Activated CD8-positive, alpha-beta memory T cell treated with anti-CD3 and anti-CD28 coated beads, Interleukin-2, amount 50 U/mL, for 4 hours (primary cell): ENCODE measurements at places on chromosomes 4 and X.
A peak's percentile ranks its signal among the peaks of the same experiment; 100 is the strongest.

GRCh38 chr4:2406920-2407319 is 11.5 kb downstream of the ZFYVE28 start:
- DNase-seq, result no peak

GRCh38 chr4:803884-804283 is 22.0 kb downstream of the CPLX1 start:
- DNase-seq, result no peak

DNA sequence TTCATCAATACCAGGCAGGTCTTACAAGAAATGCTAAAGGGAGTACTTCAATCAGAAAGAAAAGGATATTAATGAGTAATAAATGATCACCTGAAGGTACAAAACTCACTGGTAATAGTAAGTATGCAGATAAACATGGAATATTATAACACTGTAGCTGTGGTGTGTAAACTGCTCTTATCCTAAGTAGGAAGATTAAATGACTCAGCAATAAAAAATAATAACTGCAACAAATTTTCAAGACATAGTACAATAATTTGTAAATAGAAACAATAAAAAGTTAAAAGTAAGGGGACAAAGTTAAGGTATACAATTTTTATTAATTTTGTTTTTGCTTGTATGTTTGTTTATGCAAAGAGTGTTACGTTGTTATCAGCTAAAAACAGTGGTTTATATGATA is 43.7 kb upstream of the DACH2 start:
- DNase-seq, result no peak

- no peak for DNase-seq
Observed at GRCh38 chr4:149145803-149146202, 669.8 kb downstream of the IQCM start.

DNA sequence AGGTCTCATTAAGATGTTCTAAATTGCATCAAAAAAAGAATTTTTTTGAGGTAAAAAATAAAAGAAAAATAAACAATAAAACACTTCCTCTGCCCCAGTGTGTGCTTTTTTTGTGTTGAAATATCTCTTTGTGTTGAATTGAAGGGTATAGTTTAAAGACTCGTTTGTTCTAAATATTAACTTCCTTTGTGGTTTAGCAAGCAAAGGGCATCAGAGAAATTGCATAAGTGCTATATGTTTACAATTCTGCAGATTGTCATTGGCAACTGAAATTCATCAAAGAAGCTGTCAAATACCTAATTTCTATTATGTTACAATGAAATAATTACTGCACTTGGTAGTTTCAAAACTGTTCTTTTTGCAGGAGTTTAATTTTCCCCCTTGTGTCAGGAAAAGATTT is 260.5 kb downstream of the DKK2 start:
- no peak for DNase-seq

DNA sequence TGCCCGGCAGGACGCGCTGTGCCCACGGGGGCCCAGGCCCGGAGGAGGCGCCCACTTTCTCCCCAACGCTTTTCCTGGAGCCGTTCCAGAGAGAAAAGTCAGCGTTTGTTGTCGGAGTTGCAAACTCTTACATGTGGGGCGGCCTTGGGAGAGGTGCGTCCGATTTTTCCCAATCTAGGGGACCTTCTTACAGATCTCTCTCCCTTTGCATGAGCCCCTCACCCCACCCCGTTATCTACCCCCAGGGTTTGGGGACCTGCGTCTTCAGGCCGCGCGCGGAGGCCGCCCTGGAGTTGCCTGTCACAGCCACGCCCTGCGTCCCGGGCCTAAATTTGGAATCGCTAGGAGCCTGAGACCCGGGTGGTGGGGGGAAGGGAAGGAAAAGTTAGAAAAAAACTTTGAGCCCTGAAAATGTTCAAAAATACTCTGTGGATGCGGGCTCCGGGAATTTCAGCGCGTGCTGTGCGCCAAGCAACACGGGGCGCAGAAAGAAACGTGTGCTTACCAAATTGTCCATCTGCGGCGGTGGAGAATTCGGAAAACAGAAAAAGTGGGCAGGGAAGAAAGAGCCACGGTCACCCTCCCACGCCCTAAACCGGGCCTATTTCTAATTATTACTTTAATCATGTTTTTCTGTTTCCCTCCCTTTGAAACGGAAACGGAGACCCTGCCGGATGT is 587 bp downstream of the CD99 start:
- no peak for DNase-seq

DNA sequence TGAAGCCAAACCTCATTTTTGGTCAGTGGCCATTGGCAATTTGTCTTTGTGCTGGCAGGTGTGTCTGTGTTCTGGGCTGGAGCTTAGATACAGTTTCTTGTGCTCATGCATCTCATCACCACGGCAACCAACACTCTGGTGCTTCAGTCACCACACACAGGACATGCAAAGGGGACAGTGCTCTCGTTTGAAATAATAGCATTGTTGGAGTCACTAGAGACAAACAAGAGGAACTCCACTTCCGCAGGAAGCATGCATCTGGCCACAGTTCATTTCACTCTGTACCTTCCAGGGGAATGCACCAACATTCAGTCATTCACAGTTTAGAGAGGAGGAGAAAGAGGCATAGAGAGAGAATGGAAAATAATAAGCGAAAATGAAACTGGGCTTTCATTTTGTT is 267.4 kb downstream of the ANK2 start:
- no peak for DNase-seq

- DNase-seq, result no peak
Observed at GRCh38 chr4:47270201-47270888, 193.2 kb downstream of the COMMD8 start.

GRCh38 chr4:151031831-151032605 is 16.9 kb upstream of the LRBA start:
- DNase-seq, result no peak

GRCh38 chr4:24876431-24876830 is 36.4 kb downstream of the CCDC149 start:
- DNase-seq, result no peak

DNA sequence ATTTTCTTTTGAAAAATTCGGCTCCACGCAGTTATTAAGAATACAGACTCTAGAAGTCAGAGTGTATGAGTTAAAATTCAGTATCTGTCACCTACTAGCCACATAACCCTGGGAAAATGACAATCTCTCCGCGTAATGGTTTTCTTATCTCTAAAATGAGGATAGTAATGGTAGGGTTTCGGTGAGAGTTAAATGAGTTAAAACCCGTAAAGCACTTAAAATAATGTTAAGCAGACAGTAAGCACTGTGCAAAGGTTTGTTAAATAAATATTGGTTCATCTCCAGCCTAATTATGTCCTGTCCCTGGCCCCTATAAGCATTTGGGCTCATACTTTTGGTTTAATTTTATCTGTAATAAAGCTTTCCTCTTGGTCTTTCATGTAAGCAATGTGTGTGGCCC is 350.8 kb upstream of the GRIA3 start:
- no peak for DNase-seq

DNA sequence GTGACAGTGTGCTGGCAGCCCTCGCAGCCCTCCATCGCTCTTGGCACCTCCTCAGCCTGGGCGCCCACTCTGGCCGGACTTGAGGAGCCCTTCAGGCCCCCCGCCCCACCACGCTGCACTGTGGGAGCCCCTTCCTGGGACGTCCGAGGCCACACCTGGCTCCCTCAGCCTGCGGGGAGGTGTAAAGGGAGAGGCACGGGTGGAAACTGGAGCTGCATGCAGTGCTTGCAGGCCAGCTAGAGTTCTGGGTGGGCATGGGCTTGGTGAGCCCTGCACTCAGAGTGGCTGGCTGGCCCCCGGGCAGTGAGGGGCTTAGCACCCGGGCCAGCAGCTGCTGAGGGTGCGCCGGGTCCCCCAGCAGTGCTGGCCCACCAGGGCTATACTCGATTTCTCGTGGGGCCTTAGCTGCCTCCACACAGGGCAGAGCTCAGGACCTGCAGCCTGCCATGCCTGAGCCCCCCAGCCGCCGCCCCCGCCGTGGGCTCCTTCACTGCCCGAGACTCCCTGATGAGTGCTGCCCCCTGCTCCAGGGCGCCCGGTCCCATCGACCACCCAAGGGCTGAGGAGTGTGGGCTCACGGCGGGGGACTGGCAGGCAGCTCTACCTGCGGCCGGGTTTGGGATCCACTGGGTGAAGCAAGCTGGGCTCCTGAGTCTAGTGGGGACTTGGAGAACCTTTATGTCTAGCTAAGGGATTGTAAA is 1672.7 kb upstream of the PCDH7 start:
- no peak for DNase-seq

DNA sequence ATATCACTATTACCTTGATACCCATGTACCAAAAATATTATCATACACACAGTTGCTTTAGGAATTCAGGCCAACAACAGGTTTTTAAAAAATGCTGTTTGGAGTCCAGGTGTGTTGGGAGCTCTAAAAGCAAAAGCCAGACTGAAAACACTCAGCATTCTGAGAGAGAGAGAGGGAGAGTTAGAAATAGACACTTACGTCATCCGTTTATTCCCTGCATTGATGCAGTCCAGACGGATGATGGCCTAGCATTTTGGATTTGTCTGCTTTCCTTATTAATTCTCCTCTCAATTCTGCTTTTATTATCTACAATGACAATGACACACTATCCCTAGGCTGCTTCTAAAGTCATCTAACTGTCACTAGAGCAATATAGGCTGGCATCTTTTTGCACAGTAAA is 358.3 kb upstream of the BOD1L1 start:
- DNase-seq, result no peak

GRCh38 chr4:189367832-189368231 is 572.8 kb upstream of the FRG1 start:
- DNase-seq, result no peak

GRCh38 chrX:56798866-56799758 is 70.1 kb downstream of the NBDY start:
- no peak for DNase-seq

GRCh38 chr4:150385606-150386005 is 196.3 kb upstream of the MAB21L2 start:
- no peak for DNase-seq

DNA sequence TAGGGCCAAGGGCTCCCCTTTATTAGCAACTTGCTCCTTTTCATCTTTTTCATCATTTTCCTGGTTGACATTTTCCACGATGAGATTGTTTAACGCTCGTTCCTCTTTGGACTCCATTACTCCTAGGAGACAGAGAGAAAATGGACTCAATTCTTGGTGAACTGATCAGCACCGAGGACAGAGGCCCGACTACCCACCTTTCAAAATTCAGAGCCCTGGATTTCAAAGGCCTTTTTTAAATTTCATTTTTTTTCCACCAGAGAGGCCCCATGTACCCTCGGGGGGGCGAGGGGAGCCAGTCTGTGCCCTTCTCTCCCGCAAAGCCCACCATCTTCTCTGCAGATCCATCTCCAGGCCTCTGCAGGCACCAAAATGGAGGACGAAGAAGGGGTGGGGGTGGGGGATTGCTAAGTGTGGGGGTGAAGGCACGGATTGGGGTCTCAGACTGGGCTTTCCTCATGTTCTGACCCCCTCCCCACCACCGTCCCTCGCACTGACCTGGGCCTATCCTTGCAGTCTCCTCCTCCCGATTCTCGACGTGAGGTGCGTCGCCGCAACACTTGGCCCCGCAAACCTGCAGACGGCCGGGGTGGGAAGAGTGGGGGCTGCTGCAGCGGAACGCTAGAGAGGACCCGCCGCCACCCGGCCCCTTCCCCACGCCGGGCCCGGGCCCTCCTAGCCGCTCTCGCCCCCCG is 783 bp downstream of the BEX2 start:
- no peak for DNase-seq

DNA sequence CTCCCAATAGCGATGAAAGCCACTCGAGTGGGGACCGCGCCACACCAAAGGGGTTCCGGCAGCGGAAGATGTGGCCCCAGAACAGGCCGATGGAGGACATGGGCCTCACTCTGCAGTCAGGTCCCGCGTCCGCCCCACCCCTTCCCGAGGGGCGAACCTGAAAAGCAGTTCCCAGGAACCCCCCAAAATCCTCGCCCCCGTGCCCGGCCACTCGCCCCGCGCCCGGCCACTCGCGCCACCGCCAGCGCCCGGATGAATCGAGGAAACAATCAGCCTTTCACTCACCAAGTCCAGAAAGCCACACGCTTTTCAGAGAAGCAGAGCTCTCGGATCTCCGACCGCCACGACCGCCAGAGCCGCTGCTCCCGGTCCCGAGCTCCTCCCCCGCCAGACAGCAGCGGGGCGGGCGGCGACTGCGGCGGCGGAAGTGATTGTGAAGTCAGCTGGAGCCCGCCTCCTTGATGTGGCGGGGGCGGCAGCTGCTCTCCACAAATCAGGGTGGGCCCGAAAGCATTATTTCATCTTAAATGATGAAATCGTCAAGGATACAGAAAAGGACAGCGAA is at the start of gene PJA1:
Gene PJA1, minus strand, starts transcription at position 367 of the 565 bp plus-strand sequence. CDS start 2,380 bp downstream, outside the sequence.
- DNase-seq, result peak; percentile 74

DNA sequence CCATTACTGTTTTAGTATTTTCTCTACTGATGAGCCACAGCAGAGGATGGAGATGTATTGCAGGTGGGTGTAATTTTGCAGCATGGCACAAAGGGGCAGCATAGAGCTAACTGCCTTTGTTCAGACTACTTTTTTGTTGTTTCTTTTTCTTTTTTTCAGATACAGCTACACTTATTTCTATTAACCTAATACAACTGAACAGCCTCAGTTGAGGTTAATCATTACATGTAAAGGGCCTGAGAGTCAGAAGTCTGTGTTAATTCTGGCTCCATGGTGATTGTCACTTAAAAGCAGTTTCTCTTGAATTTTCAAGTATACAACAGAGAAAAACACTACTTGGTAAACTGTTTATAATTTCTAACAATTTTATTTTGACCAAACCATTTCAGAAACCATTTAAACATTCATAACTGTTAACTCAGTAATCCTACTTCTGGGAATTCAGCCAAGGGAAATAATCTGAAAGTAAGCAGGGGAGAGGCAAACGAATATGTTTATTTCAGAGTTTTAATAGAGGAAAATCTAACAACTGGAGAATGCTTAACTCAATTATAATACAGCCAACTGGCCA is 13.9 kb upstream of the PPEF2 start:
- DNase-seq, result no peak

DNA sequence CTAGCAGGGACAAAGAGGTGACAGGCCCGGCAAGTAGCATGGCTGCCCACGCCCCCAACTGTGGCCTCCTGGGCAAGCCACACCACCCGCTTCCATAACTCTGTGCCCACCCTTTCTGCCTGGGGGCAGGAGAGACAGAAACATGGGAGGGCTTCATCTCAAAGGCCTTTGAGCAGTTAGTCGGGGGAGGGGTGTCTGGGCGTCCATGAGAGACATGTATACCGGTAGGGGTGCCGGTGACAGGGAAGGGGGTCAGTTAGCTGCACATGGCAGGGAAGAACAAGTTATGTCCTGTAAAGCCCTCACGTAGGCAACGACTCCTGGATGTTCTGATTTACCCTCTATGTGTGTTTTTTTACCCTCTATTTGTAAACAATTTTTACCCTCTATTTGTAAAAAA is 9.3 kb downstream of the PDZD4 start:
- DNase-seq, result no peak
